ENCODE measurements at places on chromosomes 13 and 19.

- peak; percentile 79 for DNase-seq
These were observed 1.8 kb upstream of the APOE start for GRCh38 chr19:44903602-44904425.

- no peak for DNase-seq
These were observed 16.1 kb upstream of the MTIF3 start for GRCh38 chr13:27466513-27466912.

GRCh38 chr19:42129399-42130253 is 2.6 kb downstream of the POU2F2 start:
- DNase-seq = no peak

DNA sequence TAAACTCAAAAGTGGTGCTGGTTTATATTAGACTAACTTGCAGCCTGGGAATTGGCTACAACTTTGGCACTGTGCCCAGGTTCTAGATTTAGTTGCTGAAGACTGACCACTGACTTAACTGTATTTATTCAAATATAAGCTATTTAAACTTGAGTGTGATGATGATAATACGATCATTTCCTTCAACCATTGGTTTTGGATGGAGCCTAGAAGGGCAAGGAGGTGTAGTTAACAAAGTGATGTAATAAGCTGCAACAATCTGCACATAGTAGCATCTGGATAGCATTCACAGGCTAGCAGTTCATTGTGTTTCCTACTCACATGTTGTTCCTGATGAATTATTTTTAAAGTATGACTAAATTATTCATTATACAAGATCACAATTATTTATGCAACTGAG is 55.2 kb upstream of the DACH1 start:
- no peak for DNase-seq

DNA sequence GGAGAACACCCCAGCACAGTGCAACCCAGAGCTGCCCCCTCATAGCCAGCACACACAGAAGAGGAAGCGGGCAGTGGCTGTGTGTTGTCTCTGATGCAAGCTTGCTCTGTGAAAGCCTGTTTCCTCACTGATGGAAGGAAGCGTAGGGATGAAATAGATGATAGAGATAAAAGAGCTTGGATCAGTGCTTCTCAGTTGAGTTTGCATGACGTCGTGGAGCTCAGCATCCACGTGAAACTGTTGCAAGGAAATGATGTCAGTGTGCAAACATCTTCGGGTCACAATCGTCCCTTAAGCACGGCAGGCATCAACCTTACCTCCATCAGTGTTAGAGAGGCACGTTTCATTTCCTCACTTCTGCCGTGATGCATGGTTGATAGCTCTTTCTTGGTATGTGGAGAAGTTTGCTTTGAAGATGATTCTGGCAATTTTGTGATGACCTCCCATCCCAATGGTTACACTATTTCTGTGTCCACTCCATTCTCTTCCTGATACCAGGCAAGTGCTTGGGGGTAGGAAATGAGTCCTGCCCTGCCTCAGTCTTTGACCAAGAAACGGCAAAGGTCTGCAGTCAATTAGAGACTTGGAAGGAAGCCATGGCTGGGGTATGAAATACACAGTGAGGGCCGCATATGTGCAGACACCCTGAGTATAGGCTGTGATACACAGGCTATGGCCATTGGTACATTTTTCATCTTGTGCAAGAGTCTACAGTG is 183.0 kb downstream of the ZNF536 start:
- DNase-seq = no peak

DNA sequence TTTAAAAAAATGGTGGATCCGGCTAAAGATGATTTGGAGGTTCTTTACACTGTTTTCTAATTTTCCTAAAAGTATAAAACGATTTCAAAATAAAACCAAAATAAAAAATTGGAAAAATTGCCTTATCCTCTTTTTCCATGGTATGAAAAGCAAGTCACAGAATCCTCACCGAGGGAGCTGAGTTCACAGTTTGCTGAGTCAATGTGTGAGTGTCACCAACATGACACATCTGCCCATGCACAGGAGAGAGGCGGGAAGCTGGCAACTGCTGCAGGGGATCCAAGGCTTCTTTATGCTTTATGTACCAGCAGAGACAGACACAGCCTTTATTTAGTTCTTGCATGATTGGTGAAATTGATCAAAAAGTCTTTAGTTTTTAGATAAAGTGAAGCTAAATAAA is 157.8 kb downstream of the TNFSF13B start:
- DNase-seq = no peak

DNA sequence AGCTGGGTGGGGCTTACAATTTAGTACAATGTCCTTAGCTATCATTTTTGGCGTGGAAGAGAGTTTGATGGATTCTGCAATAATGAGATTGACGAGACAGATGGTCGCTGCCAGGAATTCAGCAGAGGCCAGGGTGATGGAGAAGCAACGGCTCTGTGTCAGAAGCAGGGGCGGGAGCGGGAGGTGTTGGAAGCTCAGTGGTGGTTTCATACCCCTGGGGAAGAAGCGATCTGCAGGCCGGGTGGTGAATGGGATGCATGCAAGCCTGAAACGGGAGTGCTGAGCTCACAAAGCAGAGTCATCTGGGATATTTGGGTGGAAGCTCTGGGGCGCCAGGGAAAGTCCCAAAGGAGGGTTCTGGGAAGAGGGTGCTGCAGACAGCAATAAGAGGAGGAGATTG is 370.8 kb downstream of the ZNF536 start:
- no peak for DNase-seq

DNA sequence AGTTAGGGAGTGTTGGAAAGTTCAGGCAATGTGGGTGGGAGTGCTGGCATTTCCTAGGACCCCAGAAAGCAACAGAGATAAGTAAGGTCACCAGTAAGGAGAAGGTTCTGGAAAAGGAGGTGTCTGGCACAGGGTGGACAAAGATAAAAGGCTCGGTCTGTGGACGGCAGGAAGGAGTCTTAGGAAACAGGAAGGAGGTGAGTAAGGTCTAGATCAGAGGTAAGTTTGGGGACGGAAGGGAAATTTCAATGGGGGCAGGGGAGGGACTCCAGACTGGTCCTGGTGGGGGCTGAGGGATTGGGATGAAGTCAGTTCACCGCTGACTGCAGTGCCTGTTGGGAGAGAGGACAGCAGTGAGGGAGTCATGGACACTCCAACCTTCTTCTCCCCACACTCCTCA is 7.8 kb upstream of the OPA3 start:
- no peak for DNase-seq

DNA sequence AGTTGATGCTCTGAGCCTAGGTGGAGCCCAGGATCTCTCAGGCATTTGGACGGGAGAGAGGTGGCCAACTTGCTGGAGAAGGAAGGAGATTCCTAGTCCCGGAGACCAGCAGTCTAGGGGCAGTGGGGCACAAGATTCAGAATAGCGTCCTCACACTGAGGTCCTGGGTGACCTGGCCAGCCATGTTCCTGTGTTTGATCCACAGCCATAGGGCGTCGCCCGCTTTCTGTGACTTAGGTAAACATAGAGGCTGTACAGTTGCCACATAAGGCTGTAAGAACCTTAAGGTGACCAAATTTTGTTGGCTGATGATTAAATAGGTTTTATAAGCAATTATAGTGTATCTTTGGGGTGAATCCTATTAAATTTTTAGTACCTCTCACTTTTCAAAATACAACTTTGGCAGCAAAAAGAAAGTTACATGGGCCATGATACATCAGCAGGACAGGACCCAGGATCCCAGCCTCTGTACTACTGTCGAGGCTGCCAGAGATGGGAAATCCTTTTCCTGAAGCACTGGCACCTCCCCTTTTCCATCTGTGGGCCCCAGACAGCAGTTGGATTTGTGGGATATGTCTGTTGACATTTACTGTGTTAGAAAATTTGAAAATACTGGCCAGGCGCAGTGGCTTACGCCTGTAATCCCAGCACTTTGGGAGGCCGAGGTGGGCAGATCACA is 37.5 kb downstream of the TSSK6 start:
- DNase-seq = no peak

GRCh38 chr19:46784262-46785053 is 3.9 kb downstream of the SLC1A5 start:
- peak; percentile 55 for DNase-seq

DNA sequence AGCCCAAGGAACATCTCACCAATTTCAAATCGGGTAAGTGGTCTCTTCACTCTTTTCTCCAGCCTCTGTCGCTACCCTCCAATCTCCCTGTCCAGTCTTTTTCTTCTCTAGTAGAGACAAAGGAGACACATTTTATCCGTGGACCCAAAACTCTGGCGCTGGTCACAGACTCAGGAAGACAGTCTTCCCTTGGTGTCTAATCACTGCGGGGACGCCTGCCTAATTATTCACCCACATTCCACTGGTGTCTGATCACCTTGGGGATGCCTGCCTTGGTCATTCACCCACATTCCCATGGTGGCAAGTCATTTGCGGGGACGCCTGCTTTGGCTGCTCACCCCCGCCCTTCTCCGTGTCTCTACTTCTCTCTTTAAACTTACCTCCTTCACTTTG is 13.8 kb upstream of the OR10H1 start:
- no peak for DNase-seq

DNA sequence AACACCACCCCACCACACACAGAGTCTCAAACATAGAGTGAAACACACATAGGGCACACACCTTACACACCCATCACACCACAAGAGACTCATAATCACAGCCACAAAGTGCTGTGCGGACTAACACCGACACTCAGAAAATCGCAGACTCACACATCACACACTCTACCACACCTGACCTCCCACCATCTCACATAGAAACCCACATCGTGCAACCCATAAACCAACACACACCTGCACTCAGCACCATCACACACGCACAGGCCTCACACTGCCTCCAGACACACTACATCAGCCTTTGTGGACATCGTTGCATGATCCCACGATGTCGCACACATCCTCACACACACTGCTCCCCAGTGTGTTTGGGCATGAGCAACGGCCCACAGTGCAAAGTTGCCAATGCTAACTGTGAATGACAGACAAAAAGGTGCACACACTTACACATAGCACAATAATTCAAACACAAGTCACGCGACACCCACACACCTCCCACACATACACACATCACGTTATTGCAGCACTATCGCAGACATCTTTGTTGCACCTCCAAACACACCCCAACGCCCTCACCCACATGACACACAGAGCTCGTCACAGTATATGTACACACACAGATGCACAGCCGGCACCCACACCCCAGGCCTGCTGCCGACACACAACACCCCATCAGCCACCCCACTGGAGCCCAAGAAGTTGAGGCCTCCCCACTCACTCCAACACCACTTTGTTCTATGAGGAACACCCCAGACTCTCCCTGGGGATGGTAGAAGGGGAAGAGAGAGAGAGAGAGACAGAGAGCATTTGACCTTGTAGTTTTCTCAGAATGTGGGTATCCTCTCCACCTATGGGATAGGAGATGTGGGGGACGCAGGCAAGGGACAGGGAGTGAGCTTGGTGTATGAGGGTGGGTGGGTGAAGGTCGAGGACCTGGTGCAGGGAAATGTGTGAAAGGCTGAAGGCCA is 1.2 kb upstream of the ATP1A3 start:
- DNase-seq = no peak

GRCh38 chr19:14409146-14410023 is 9.8 kb downstream of the DDX39A start:
- DNase-seq = no peak

GRCh38 chr13:22077205-22077683 is 406.4 kb downstream of the FGF9 start:
- DNase-seq = no peak

- no peak for DNase-seq
These were observed 57.8 kb downstream of the MBNL2 start for GRCh38 chr13:97279913-97280312.

- no peak for DNase-seq
These were observed 6.8 kb downstream of the CDX2 start for GRCh38 chr13:27962128-27962841.

- no peak for DNase-seq
These were observed 18.3 kb upstream of the KATNAL1 start for GRCh38 chr13:30325668-30326067.

DNA sequence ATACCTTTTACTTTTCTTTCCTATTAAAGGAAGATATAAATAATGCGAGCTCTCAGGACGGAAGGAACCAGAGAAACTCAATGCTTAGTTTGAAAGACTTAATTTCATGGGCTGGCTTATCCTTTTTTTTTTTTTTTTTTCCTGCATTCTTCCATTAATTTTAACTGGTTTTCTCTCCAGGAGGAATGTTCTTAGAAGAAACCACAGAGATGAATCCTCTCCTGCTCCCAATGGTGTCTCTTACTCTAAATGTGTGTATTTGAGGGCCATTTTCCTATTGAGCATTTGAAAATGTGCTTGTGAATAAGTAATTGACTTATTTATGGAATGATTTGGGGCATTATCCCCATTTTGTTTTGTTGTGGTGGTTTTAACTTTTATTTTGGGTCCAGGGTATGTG is 494.9 kb downstream of the FOXO1 start:
- DNase-seq = no peak

- DNase-seq = no peak
These were observed 26.9 kb upstream of the CYP2A7 start for GRCh38 chr19:40908976-40909375.

GRCh38 chr19:7636691-7637373 is at the start of gene STXBP2:
Gene STXBP2, plus strand, starts transcription at chr19:7637110. Its CDS starts 40 bp downstream, at chr19:7637150.
- peak; percentile 93 for DNase-seq

- no peak for DNase-seq
These were observed 138.9 kb upstream of the USP29 start for GRCh38 chr19:56980906-56981305.

- no peak for DNase-seq
These were observed 2.6 kb downstream of the GARRE1 start for GRCh38 chr19:34256835-34257558.

DNA sequence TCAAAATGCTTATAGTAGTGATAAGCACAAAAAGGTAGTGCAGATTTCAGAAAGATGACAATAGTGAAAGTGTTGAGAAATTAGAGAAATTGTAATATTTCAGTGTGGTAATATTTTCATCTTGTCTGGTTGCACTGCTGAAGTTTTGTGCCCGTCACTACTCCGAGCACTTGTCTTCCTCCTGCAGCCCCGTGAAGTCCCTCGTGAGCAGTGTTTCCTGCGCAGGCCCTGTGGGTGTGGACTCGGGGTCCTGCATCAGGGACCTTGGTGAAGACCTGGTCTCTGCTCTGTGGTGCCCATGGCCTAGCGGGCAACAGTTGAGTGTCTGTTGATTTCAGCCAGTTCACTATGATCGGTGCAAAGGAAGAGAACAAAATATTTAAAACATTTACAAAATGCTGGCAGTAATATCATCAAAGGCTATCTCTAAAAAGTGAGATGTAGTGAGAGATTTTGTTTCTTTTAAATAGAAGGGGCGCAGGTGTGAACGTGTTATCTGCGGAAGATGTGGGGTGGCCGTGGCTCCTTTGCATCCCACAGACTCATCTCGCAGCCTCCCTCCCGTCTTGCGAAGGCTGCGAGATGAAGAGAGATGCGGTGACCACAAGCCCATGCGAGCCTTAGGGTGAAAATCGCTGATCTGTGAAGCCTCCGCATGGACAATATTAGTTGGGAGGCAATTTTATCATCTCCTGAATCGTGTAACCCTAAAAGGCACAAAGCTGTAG is 27.7 kb upstream of the DCUN1D2 start:
- DNase-seq = no peak

- peak; percentile 58 for DNase-seq
These were observed at the start of gene SLC25A23 for GRCh38 chr19:6459262-6460098. Gene SLC25A23, minus strand, starts transcription at chr19:6459792. Its CDS starts 164 bp downstream, at chr19:6459628.

DNA sequence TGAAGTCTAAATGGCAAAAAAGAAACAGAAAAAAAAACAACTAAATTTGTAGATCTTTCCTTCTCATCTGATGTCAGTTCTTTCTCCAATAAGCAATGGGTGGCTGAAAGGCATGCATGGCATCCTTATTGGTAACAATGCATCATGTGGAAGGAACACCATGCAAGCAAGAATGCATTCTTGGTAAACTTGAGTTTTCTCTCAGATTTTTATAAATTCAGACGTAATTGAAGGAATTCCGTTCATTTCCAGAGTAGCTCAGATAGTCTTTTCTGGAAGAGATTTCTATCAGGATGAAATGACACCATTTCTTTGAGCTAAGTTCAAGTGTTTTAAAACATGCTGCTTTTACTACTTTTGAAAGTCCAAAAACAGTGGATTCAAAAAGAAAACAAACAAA is 373.0 kb downstream of the COG6 start:
- no peak for DNase-seq
